RPMI8226 (cell line): ENCODE measurements at places on chromosomes 1 and 21.

DNA sequence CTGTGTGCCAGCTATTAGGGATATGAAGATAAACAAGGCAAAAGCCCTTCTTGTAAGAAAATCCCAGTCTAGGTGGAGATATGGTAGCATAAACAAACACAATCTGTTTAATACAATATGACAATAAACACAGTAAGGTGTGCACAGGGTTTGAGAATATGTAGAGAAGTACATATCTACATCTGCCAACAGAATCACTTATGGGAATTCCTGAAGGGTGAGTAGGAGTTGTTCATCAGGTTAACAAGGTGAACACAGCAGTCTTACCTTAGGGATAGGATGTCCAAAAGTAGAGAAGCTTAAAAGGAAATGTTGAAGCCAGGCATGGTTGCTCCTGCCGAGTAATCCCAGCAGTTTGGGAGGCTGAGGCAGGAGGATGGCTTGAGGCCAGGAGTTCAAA is 57.7 kb upstream of the LRRC7 start:
- DNase-seq = no peak

DNA sequence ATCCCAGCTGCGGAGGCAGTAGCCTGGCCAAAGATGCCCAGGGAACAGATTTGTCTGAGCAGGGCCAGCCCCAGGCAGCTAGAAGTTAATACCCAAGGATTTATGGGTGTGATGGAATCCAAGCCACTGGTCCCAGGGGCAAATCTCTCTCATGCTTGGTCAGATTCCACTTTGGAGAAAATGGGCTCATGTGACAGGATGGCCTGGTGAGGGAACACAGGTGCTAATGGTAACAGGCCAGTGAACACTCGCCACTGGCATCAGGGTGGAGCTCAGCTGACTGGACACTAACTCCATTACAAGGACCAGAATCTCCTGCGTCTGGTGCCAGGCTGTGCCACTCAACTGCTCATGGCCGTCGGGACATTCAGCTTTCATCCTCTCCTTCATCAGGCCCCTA is 12.0 kb downstream of the MDM4 start:
- no peak for DNase-seq

- DNase-seq = peak; percentile 79
These were observed 42.6 kb upstream of the A3GALT2 start for GRCh38 chr1:33363470-33363861.

- no peak for DNase-seq
These were observed 92.3 kb upstream of the NFIA start for GRCh38 chr1:60989749-60990713.

DNA sequence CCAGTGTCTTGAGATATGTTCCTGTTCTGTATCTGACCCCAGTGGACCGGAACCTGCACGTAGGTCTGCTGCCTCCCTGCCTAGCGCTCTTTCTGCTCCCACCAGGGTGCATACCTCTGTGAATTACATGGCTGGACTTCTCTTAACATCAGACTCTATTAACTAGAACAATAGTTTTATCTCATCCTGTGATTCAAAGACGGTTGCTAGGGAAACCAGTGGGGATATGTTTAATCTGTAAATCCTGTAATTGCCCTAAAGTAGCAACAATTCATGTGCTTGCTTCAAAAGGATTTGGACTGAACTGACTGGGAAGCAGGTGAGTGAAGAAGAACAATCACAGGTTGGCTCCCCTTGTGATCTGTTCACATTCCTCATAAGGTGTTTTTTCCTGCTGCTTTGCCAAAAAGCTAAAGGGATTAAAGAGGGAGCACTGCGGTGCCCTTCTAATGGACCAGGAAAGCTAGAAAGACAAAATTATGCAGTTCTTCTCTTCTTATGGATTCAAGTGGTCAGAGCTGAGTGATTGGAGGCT is 52.7 kb upstream of the DIRAS3 start:
- DNase-seq = no peak

GRCh38 chr1:6071219-6071618 is 25.5 kb downstream of the KCNAB2 start:
- DNase-seq = no peak

DNA sequence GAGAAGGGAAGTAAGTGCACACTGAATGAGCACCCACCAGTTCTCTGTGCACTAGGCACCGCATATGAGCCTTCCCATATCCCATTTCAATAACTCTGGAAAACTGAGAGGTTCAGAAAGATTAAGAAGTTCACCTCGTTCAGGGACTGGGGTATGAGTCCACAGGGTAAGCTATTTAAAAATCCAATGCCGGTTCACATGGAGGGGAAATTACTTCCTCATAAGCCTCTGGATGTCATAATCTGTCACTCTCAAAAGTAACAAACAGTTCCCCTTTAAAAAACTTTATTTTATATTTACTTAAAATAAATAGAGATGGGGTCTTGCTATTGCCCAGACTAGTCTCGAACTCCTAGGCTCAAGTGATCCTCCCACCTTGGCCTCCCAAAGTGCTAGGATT is 1.9 kb downstream of the OR2B11 start:
- no peak for DNase-seq

GRCh38 chr1:226643177-226643576 is 94.6 kb downstream of the STUM start:
- DNase-seq = no peak

DNA sequence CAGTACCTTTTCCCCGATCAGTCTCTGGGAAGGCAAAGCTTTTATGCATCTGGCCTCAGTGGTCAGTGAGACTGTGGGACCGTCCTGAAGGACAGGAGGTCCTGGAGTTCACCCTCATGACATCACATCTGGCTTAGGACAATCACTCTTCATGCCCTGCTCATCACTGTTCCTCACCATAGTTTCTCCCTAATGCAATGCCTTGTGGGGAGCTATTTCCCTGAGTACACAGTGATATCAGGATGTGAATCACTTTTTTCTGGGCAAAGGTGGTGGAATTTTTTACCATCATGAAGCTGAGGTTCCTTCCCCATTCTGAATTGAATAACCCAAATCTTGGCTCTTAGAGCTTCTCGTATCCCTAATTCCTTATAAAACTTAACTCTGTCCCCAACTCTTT is 34.8 kb upstream of the CFAP126 start:
- no peak for DNase-seq

DNA sequence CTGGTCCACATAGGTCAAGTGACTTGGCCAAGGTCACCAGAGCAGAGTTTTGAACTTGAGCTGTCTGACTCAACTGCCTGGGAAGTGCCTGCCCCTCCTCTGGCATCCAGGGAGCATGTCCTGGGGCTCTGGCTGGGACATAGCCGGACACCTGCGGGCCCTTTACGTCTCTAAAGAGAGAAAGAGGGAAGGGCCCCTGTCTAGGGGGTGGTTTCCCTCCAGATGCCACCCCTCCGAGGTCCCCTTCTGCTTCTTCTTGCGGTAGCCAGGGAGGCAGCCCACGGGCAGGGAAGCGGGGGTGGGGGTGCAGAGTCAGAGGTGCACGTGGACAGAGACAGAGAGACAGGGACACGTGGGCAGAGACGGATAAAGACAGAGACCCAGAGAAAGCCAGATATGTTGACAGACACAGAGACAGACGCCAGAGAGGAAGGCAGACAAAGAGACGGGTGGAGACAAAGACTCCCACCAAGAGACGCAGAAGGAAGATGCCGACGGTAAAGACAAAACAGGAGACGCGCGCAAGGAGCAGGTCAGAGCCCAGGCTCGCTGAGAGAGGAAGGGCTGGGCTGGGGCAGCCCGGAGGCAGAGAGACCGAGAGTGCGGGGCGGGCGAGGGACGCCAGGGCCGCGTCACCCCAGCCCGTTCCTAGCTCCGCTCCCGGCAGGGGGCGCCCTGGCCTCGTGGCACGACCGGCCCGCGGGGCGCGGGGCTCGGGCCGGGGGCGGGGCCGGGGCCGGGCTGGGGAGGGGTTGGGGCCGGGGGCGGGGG is 458 bp upstream of the ALPL start:
- DNase-seq = peak; percentile 86

DNA sequence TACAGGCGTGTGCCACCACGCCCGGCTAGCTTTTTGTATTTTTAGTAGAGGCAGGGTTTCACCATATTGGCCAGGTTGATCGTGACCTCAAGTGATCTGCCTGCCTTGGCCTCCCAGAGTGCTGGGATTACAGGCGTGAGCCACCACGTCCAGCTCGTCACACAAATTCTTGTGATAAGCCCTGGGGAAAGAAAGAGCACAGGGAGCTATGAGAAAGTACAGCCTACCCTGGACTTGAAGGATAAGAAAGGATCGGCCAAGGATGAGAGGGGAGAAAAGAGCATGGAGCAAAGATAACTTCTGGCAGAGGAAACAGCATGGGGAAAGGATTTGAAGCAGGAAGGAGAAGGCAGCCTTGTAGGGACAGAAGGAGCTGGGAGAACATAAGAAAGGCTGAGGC is 29.2 kb downstream of the SESN2 start:
- no peak for DNase-seq

DNA sequence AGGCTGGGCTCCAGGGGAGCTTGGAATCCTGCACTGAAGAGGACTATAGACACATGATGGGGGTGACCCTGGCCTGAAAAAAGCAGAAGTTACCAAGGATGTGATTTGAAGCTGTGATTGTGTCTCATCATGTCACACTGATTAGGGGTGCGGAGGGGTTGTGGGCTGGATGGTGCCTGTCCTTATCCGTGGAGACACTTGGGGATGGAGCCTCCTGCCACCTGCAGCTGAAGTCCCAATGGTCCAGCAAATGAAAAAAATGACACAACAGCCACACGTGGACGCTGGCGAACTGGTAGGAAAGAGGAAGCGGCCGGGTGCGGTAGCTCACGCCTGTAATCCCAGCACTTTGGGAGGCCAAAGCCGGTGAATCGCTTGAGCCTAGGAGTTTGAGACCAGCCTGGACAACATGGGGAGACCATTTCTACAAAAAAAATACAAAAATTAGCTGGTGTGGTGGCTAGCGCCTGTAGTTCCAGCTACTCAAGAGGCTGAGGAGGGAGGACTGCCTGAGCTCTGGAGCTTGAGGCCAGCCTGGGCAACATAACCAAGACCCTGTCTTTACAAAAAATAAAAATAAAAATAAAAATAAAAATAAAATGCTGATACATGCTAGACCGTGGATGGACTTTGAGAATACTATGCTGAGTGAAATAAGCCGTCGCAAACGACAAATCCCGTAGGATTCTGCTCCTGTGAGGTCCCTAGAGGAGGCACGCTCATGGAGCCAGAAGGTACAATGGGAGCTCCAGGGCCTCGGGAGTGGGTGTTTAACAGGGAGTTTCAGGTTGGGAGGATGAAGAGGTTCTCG is 838 bp upstream of the IBA57 start:
- no peak for DNase-seq

DNA sequence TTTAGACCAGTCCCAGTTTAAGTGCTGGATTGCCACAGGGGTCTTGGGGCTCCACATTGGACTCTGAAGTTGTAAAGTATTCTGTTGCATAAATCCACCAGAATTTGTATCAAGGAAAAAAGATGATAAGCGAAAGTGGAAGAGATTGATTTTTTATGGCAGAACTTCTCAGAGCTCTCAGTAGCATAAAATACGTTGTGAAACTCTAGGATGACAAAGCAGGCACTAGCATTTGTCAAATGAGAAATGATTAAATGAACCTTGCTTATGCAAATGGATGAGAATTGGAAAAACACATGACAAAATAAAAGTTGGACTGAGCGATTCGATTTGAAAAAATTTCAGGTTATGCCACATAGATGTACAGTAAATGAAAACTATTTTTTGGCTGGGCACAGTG is 253.8 kb upstream of the RAB4A start:
- DNase-seq = no peak

GRCh38 chr21:16913010-16913409 is 599.8 kb upstream of the CXADR start:
- no peak for DNase-seq

- DNase-seq = no peak
These were observed 6.2 kb upstream of the YRDC start for GRCh38 chr1:37814252-37814651.

- no peak for DNase-seq
These were observed 29.3 kb downstream of the PDE9A start for GRCh38 chr21:42682661-42683210.

- no peak for DNase-seq
These were observed 55.6 kb downstream of the ZNF281 start for GRCh38 chr1:200354243-200354642.

DNA sequence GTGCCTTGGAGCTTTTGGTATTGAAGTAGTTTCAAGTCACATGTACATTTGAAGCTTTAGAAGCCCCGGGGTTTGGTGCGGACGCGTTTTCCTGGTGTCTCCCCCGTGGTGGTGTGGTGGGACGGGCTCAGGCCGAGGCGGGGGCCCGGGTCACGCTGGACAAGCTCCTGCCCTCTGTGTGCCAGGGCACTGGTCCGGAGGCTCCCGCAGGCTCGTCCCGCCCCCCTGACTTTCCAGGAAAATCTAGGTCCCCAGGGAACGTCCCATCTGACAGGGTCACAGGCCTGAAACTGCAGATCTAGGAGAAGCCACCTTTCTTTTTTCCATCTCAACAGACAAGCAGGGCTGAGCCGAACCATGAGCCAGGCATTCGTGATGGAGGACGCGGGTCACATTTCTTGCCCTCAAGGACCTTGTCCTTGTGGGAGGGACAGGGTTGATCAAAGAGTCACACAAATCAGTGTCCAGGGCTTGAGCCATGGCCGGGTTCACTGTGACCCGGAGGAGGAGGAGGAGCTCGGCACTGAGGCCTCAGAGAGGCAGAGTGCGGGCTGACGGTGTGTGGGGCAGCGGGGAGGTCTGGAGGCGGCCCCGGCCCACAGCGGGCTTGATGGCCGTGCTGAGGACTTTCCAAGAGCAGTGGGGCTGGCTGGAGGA is 1.6 kb downstream of the DMRTB1 start:
- DNase-seq = no peak
